ENCODE measurements at places on chromosomes 13 and 19.

- peak overlapping the region; percentile 75 for H3K27ac ChIP-seq
- peak overlapping the region; percentile 9 for H3K4me3 ChIP-seq
- peaks cover 3% of the 10 kb centered on the region for H3K4me1 ChIP-seq
- H3K36me3 ChIP-seq: no peaks in the 10 kb centered on the region
- no peak for DNase-seq
Observed at GRCh38 chr19:5665781-5666513, 14.4 kb downstream of the MICOS13 start.

DNA sequence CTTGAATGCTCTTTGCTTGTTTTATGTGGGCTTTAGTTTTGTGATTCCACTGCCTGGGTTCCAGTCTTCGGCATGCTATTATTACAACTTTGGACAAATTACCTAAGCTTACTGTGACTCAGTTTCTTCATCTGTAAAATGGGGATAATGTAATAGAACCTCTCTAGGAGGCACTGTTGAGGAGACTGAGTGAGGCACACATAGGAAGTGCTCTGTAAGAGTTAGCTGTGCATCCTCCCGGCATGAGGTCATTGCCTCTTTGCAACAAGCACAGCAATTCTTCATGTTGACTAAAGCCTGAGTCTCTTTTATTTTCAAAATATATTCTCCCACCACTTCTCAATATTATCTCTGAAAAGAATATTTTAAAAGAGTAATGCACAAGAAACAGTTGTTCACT, 227.4 kb downstream of the DLEU7 start:
- H3K4me3 ChIP-seq: no peak overlapping the region
- DNase-seq: no peak
- H3K27me3 ChIP-seq: no peaks in the 10 kb centered on the region
- no peaks in the 10 kb centered on the region for H3K4me1 ChIP-seq
- no peaks in the 10 kb centered on the region for H3K36me3 ChIP-seq
- H3K27ac ChIP-seq: no peak overlapping the region

DNA sequence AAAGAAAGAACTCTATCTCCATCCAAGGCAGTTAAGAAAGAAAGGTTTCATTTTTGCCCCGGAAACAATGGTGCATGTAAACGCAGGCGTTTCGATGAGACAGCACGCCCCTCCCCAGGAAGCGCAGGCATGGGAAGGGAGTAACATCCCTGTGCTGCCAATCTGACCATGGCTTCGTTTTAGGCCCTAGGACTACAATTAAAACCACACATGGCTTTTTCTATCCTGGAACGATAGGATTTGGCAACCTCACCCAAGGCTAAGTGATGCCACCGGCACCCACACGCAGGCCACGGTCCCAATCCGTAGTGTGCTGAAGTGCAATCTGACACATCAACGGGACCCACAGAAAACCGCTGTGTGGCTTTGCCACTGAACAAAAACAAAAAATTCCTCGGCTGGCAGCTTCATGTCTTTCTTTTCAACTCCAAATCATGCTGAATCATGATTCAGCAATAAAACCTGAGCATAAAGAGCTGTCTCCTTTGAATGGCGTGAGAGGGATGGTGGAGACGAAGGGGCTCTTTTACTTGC, 24.2 kb downstream of the RANBP3 start:
- H3K27ac ChIP-seq: peak overlapping the region; percentile 98
- no peaks in the 10 kb centered on the region for H3K36me3 ChIP-seq
- peaks cover 70% of the 10 kb centered on the region for H3K4me1 ChIP-seq
- peak overlapping the region; percentile 72 for H3K4me3 ChIP-seq

DNA sequence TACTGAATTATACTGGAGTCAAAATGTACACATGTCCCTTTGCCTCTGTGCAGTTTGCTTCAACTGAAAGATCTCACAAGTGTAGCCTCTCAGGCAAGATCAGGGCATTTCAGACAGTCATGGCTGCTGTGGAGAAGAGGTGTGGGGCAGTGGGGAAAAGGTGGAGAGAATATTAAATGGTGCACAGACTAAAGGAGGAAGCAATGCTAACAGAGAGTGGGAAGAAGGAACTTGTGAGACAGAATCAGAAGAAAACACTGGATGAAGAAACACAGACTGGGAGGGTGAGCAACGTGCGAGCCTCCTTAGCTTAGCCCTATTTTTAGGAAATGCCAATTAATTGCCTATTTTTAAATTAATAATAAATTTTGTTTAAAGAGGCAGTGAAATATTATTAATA, 49.6 kb upstream of the RAP2A start:
- DNase-seq: no peak
- H3K27ac ChIP-seq: no peak overlapping the region
- no peak overlapping the region for H3K4me3 ChIP-seq
- peaks cover 2% of the 10 kb centered on the region for H3K27me3 ChIP-seq
- H3K36me3 ChIP-seq: no peaks in the 10 kb centered on the region

DNA sequence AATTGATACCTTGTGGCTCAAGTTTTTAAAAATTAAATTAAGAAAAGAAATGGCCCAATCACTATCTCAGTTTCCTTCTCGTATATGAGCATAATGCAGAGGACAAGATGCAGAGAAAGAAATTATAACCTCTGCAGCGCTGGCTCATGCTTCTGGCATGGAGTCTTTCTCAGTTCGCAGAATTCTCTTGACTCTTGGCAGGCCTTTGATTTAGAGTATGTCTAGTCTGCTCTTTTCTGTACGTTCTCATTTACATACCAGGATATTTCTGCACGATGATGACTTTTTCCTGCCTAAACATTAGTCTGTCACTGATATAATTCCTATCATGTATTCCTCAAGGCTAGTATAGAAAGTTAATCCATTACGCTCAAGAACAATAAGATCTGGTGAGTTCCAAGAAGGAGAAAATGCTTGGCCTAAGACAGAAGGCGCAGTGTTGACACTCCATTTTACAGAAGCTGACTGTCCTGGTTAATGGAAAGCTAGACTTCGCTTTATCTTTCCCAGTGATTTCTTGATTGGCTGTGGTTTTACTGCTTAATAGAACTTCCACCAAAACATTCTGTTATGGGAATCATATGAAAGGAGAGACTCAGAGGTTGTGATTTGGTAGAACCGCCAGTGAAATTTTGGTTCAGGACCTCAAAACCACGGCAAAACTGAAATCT, 1.7 kb upstream of the SMAD9 start:
- no peak for DNase-seq
- no peak overlapping the region for H3K27ac ChIP-seq
- peaks cover 13% of the 10 kb centered on the region for H3K27me3 ChIP-seq
- H3K4me1 ChIP-seq: peaks cover 17% of the 10 kb centered on the region

GRCh38 chr19:29299416-29300380, 86.7 kb upstream of the UQCRFS1 start:
- H3K4me3 ChIP-seq: no peak overlapping the region
- DNase-seq: no peak
- H3K36me3 ChIP-seq: peaks cover 9% of the 10 kb centered on the region
- no peaks in the 10 kb centered on the region for H3K4me1 ChIP-seq
- H3K27ac ChIP-seq: no peak overlapping the region
- no peaks in the 10 kb centered on the region for H3K27me3 ChIP-seq

GRCh38 chr19:46614114-46614722, 10.7 kb downstream of the PTGIR start:
- peak; percentile 92 for DNase-seq
- no peak overlapping the region for H3K4me3 ChIP-seq
- H3K27ac ChIP-seq: peak overlapping the region; percentile 38

DNA sequence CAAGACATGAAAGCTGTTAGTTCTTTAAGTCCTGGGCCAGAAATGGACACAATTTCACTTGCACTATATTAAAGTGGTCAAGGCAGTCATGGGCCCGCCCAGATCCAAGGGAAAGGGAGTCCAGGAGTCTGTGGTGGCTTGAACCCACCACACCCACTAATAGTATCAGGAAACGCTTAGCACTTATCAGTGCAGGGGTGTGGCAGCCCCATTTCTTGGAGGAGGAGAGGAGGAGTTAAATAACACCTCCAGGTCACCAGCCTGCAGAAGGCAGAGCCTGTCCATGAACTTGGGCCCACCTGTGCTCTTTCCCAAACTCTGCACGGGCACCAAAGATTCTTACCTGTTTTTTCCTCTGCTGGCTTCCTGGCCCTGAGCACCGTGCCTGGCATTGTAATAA, 5.4 kb upstream of the NTN5 start:
- H3K4me3 ChIP-seq: no peak overlapping the region
- DNase-seq: no peak
- H3K4me1 ChIP-seq: peaks cover 4% of the 10 kb centered on the region
- H3K27me3 ChIP-seq: peaks cover 1% of the 10 kb centered on the region
- no peaks in the 10 kb centered on the region for H3K36me3 ChIP-seq

DNA sequence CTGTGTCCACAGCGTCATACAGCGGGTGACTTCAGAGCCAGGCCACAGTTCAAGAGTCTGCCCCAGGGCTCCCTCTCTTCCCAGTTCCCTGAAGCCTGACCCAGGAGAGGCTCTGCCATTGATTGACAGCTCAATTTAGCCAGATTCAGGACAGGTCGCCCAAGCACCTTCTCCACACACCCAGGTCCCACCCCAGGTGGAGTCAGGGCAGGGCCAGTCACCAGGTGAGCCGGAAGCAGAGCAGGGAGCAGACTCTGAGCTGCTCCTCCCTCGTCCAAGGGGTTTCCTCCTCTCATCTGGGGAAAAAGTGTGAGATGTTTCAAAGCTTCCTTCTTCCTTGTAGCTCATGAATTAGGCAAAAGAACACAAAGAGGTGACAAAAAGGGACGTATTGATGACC, 5.6 kb downstream of the CEACAM7 start:
- no peaks in the 10 kb centered on the region for H3K4me1 ChIP-seq
- peaks cover 4% of the 10 kb centered on the region for H3K27me3 ChIP-seq
- DNase-seq: no peak
- H3K27ac ChIP-seq: no peak overlapping the region
- H3K4me3 ChIP-seq: no peak overlapping the region

DNA sequence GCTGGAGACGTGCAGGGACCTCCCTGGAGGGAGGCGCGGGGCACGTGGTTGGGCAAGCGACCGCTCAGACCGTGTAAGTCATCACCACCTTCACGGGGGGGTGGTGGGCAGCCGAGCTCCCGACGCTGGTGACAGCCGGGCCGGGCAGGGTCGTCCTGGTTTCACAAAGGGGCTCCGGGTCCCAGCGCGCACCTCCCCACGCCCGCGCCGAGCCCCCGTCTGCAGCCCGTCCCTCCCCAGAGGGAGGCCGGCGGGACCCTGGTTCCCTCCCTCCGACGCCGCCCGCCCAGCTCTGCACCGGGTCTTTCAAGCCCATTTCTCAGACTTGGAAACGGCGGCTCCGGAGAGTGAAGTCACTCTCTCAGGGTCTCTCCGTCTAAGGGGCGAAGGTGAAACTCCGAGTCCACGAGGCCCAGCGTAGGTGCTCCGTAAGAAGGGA, 729 bp upstream of the ARID3A start:
- H3K27ac ChIP-seq: no peak overlapping the region
- no peaks in the 10 kb centered on the region for H3K36me3 ChIP-seq
- peaks cover 5% of the 10 kb centered on the region for H3K4me1 ChIP-seq
- peak overlapping the region; percentile 73 for H3K4me3 ChIP-seq

DNA sequence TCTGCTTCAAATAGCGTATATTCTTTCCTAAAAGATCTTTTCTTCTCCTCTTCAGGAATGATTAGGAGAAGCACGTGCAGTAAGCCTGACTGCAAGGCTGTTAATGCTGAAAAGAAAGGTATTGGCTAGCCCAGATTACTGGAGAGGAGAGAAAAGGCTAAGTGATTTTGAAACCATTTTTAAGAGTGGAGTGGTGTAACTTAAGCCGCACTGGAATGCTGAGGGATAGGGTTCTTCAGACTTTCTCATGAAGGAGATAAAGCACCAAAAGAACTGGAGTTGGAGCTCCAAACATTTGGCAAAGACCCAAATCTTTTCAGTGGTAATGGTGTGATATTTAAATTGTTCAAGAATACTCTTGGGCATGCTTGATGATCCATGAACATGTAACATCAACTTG, 388.3 kb downstream of the COG6 start:
- no peak for DNase-seq
- no peak overlapping the region for H3K27ac ChIP-seq
- no peaks in the 10 kb centered on the region for H3K27me3 ChIP-seq
- H3K36me3 ChIP-seq: no peaks in the 10 kb centered on the region
- H3K4me3 ChIP-seq: no peak overlapping the region
- H3K4me1 ChIP-seq: no peaks in the 10 kb centered on the region

DNA sequence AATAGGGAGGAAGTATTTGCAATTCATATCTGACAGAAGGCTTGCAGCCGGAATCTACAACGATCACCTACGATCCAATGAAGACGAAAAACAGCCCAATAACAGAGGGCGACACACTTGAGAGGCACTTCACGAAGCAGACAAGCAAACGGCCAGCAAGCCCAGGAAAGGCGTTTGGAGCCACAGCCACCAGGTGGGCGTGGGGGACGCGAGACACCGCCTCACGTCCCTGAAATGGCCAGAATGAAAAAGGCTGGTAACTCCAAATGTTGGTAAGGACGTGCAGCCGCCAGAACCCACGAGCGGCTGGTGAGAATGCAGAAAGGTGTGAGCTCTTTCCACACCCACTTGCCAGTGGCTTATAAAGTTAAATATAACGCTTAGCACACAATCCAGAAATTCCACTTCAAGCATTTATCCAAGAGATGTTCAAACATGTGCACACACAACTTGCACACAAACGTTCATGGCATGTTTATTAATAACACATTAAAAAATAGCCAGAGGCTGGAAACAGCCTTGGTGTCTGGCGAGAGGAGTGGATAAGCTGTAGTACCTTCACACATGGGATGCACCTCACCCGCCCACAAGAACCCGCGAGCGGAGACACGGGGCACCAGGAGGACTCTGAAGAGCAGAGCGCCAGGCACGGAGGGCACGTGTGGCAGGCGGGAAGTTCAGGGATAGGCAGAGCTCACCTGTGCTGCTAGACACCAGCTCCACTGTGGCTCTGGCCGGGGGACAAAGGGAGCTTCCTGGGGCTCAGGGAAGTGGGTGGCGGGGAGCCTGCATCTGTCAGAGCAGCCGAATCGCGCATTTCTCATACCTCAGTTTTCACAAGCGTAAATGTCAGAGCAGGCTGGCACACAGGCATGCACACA, 89.3 kb downstream of the SPACA7 start:
- no peak overlapping the region for H3K4me3 ChIP-seq
- no peaks in the 10 kb centered on the region for H3K4me1 ChIP-seq
- H3K27me3 ChIP-seq: no peaks in the 10 kb centered on the region
- H3K27ac ChIP-seq: no peak overlapping the region
- no peaks in the 10 kb centered on the region for H3K36me3 ChIP-seq

- DNase-seq: no peak
- no peak overlapping the region for H3K4me3 ChIP-seq
- peaks cover 2% of the 10 kb centered on the region for H3K27me3 ChIP-seq
- peaks cover 4% of the 10 kb centered on the region for H3K36me3 ChIP-seq
- H3K27ac ChIP-seq: no peak overlapping the region
Observed at GRCh38 chr13:75643693-75644092, 7.6 kb downstream of the LMO7 start.

GRCh38 chr13:32147976-32148375, 116.4 kb downstream of the FRY start:
- H3K27me3 ChIP-seq: no peaks in the 10 kb centered on the region
- no peaks in the 10 kb centered on the region for H3K36me3 ChIP-seq
- H3K4me1 ChIP-seq: peaks cover 2% of the 10 kb centered on the region
- no peak overlapping the region for H3K4me3 ChIP-seq

Measured in glutamatergic neuron (in vitro differentiated cells).